Natural killer cell treated with Interleukin-12 subunit alpha and Interleukin-12 subunit beta and Interleukin-15 and Interleukin-18, amount 100 ng/mL, for 72 hours (primary cell): ENCODE measurements at places on chromosomes 4 and X. TPM values are rescaled to one million over a fixed set of nuclear protein-coding genes. Genes with fewer than 3 reads are reported as not detected.

GRCh38 chrX:106949366-106949765 lies 29.2 kb downstream of the CLDN2 start:
- DNase-seq: no peak

DNA sequence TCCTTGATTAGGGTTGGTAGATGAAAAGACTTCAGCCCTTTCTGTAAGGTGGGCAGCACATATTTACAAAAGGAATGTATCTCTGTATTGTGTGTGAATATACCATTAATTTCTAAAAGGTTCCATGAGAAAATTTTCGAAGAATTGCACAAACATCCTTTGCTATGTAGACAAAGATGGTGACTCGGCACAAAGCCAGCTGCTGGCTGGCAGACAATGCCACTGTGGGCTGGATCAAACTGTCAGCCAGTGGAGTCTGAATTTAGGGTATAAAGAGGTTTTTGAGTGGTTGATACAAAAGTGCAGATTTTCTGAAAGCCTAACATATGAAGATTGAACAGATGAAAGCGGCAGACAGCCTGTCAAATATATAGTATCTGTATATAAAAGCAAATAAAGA lies 5.6 kb upstream of the TXK start:
- no peak for DNase-seq

DNA sequence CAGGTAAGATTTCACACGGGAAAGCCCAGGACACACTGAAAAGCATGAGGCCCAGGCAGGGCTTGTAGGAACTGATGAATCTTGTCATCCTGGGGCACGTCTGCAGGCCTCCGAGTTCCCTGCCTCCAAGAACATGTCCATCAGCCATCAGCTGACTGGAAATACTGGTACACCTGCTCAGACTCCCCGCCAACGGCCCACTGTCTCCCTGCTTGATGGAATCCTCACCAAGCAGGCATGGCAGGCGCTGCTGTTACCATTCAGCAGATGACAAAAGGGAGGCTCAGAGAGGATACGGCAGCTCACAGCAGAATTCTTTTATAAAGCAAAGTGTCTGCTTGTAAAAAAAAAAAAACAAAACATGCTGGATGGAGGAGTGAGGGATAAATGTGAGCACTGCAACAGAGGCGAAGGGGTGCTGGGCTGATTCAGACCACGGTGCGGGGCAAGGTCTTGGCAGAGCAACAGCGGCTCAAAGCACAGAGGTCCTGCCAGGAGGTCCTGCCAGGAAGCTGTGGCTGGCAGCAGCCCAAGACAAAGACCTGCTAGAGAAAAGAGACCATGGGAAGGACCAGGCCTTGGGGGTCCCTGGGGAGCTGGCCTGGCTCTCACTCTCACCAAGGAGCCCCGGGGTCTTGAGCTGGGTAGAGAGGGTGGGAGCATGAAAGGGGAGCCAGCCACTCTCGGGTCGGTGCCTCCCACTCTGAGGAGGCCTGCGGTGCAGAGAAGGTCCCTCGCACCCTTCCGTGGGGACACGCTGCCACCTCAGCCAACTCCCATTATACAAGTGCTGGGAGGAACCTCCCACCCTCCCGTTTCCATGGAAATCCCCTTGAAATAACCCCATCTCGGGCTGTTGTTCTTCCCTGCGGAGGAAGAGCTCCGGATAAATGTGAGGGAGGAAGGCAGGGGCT lies 25.6 kb downstream of the PPP2R2C start:
- no peak for DNase-seq

The IDH3G gene
- 74.1 TPM for total RNA-seq

The SHROOM2 gene
- total RNA-seq: 0.08 TPM

The JCHAIN gene
- 39.7 TPM for total RNA-seq

The AMOT gene
- 1.0 TPM for total RNA-seq

The CSAG2 gene
- not detected for total RNA-seq
